A549 treated with Hydrocortisone at 1 μM for 4 hours (cell line): ENCODE measurements at places on chromosomes 7 and 10. TPM values are rescaled to one million over a fixed set of nuclear protein-coding genes. Genes with fewer than 3 reads are reported as not detected.

The CDHR3 gene
- total RNA-seq = 3.6 to 4.9 TPM (median 4.2 TPM) in 5 replicates

The TLX1 gene
- not detected in 5 replicates for total RNA-seq

The CYP3A5 gene
- total RNA-seq = 1.5 to 2.2 TPM (median 1.8 TPM) in 5 replicates

The PIK3CG gene
- total RNA-seq = not detected in 5 replicates

The CARD11 gene
- total RNA-seq = 1.6 to 2.5 TPM (median 1.7 TPM) in 5 replicates
